ENCODE measurements at places on chromosomes 3 and 15.

DNA sequence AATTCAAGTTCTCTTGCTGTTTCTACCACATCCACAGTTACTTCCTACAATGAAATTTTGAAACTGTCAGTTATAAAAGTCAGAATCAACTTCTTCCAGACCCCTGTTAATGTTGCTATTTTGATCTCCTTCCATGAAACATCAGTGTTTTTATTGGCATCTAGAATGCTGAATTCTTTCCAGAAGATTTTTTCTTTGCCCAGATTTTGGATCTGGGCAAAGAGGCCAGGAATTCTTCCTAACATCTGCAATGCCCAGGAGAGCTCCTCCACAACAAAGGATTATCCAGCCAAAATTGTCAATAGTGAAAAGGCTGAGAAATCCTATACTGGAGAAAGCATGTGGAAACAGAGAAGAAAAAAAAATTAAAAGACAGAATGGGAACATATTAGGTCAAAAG, 75.5 kb downstream of the SERPINI1 start:
- no peak for DNase-seq

DNA sequence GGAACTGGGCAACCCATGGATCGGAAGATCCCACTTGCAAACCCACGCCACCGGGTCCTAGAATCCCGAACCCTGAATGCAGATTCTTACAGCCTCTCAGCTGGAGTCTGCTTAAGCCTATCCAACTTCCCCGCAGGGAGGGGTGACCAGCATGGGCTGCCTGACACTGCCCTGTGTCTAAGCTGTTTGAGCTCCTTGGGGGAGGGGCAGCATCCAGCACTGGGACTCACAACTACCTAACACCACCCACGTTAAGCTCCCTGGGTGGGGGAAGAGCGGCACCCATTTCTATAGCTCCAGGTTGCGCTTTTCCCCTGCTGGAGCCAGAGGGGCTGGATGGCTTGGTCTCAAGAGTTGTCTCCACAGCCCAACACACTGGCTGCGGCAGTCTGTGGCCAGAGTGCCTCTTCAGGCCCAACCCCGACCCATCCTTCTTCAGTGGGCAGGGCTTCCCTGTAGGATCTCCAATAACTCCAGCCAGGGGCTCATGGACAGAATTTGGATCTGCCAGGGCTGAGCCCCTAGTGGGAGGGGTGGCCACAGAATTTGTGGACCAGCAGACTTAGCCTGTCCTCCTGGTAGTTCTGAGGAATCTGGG, 649.2 kb downstream of the TUSC7 start:
- DNase-seq = no peak

- no peak for DNase-seq
Observed at GRCh38 chr3:13823692-13824091, 56.2 kb downstream of the WNT7A start.

GRCh38 chr15:98824595-98824994, 176.3 kb downstream of the IGF1R start:
- no peak for DNase-seq

- no peak for DNase-seq
Observed at GRCh38 chr3:151182349-151183079, 20.5 kb downstream of the GPR171 start.

Measured in EL (cell line).